ENCODE measurements at places on chromosomes 5 and 9.

DNA sequence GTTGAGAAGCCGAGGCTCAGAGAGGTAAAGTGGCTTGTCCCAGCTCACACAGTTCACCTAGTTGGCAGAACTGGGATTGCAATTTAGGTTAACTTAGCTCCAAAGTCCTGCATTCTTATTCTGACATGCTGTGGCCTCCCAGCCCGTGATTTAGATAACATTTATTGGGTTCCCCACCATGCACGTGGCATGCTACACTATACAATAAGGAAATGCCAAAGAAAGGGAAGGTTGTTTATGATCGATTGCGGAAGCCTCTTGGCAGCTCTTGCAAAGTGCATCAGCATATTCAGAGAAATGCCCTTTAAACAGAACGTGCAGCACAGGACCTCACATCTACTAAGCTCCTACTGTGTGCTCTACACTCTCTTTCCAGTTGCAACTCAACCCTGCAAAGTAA is 3.2 kb downstream of the NEURL1B start:
- DNase-seq: no peak

- no peak for DNase-seq
Observed at GRCh38 chr9:31490551-31491106, 893.8 kb upstream of the ACO1 start.

- DNase-seq: no peak
Observed at GRCh38 chr5:132928062-132928407, 35.4 kb downstream of the AFF4 start.

DNA sequence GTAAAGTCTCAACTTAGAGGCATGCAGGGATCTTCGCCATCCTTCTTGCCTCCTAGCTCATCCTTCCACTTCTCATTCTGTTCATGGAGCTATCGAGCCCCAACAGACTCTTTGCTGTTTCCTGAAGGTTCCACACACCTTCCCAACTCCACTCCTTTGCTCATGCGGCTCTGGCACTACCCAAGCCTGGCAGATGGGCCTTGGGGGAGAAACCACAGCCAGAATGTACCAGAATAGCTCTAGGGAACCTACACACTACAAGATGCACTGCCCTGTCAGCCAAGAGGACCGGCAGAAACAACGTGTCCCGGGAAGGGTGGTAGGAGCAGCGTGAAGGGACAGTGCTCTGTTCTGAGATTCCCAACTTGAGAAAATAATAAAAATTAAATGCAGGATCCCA is 178.9 kb downstream of the GABBR2 start:
- DNase-seq: no peak

DNA sequence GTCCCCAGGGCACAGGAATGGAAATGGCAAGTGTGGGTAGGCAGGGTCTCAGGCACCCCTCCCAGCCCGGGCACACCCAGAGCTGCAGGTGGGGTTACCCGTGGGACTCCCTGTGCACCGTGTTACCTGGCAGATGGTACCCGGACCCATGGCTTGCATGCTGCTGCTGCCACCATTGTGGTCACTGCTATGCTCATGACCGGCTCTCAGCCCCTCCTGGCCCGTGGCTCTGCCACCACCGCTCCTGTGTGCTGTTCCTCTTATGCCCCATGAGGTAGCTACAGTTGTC is 21.7 kb upstream of the HMCN2 start:
- no peak for DNase-seq

GRCh38 chr9:123438321-123438720 is 82.3 kb downstream of the CRB2 start:
- no peak for DNase-seq

GRCh38 chr5:158549311-158549710 is 550.4 kb downstream of the EBF1 start:
- no peak for DNase-seq

- no peak for DNase-seq
Observed at GRCh38 chr9:81613002-81613812, 76.1 kb downstream of the TLE1 start.

GRCh38 chr9:37503736-37504135 is 18.0 kb downstream of the POLR1E start:
- no peak for DNase-seq

GRCh38 chr9:123450996-123451395 is 95.0 kb downstream of the CRB2 start:
- no peak for DNase-seq

DNA sequence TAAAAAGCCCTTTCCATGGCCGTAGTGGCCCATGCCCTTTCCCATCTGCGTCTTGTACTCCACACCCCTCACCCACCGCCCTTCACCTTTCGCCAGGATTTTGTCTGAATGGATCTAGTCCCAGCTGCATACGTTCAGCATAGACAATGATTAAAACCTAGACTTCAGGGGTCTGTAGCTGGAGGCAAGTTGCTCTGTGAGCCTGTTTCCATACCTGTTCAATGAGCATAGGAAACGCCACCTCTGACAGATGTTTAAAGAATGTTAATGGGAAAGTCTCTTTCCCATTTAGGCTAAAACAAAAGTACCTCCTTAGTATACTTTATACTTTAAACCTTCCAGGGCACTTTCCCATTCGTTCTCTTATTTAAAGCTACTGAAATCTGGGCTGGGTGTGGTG is 105.7 kb downstream of the SPRY4 start:
- no peak for DNase-seq

GRCh38 chr9:137202966-137203365 is 2.4 kb upstream of the TPRN start:
- DNase-seq: no peak

DNA sequence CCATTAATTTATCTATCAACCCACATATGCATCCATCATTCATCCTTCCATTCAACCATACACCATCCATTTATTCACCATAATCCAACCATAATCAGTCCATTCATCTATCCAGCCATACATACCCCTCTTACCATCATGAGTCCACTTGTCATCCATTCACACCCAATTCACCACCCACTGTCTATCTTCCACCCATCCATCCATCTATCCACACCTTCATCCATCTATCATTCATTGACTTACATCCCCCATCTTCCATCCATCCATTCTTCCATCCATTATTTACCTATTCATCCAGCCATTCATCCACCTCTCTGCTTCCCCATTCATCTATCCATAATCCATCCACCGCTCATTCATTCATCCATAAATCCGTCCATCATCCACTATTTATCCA is 17.8 kb downstream of the PAEP start:
- DNase-seq: no peak

DNA sequence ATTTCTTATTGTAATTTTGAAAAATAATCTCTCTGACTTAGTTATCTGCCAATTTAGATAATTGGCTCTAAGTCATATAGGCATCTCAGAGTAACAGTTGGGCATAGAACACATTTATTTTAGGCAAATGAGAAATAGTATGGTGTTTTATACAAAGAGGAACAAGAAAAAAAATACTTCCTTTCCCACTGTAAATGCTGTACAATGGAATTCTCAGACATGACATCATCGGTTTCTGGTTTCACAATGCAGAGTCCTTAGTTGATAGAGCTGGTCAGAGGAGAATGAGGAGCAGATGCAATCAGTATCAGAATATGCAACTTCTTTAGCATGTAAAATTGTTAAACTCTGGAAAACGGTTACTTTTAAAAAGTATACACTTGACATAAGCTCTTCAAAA is 49.4 kb downstream of the PLK2 start:
- no peak for DNase-seq

- no peak for DNase-seq
Observed at GRCh38 chr9:37005517-37006140, 28.4 kb downstream of the PAX5 start.

GRCh38 chr9:112007575-112008240 is 111.1 kb downstream of the UGCG start:
- no peak for DNase-seq

GRCh38 chr5:115641948-115642347 is 16.1 kb upstream of the TMED7 start:
- DNase-seq: no peak

GRCh38 chr9:37141015-37141414 is 20.6 kb downstream of the ZCCHC7 start:
- DNase-seq: no peak
